Fibroblast of skin of back (primary cell): ENCODE measurements at places on chromosomes 2 and 18.

- DNase-seq = no peak
These were observed 78.7 kb downstream of the MYOM1 start for GRCh38 chr18:3140986-3141639.

DNA sequence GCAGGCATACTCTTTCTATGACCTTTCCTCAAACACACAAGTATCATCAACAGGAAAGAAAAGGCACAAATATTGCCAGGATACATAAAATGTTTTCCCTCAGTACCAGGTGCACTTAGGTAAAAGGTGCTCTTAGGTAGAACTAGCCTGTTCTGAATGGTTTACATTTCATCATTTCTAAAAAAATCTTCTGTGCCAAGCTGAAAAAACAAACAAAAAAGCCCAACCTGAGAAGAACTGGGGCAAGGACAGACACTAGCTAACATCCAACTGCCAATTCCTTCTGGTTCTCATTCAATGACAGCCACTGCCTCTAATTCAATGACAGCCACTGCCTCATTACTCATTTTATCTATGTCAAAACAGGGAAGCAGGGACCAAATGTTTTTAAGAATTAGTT, 68.5 kb downstream of the SPIRE1 start:
- no peak for DNase-seq

DNA sequence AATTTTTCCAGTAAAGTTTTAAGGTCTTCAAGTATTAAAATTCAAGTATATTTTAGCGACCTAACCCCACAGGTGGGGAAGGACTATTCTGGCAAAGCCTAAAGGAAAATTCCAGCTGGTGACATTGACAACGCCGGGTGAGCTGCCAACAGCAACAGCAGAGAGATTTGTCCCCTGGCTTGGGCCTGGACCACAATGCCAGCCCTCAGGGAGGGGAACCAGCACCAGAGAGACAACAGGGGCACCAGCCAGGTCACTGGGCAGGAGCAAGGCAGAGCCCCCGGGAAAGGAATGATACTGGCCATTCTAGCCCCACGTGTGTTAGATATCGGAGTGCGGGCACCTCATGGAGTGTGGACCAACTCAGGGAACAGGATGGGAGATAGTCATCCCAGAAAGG, 95.7 kb downstream of the ARMC9 start:
- DNase-seq = no peak

DNA sequence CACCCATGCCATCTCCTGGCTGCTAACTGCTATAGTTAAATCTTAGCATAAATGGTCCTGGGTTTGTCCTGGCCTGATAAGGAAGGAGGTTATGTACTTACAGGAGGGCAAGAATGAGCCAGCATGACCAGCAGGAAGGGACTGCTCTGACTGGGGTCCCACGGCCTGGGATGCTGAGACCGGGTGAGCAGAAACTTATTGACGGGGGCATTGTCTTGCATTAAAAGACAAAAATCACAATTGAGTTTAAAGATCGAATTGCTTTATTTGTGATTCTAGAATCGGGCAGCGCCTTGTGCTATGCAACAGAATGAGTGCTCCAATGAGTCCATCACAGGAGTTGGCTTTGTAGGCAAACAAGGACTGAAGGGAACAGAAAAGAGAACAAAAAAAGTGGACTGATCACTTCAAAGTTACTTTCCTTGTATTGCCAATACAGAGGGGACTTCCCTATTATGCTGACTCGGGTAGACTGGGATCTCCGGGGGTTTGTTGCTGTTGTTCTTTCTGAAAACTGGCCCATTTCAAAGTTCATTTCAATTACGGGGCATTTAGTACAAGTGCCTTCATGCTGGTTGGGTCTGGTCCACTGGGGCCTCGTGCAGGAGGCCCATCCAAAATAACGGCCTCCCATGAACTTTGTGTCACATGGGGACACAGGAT, 87.1 kb upstream of the SLC66A3 start:
- no peak for DNase-seq

DNA sequence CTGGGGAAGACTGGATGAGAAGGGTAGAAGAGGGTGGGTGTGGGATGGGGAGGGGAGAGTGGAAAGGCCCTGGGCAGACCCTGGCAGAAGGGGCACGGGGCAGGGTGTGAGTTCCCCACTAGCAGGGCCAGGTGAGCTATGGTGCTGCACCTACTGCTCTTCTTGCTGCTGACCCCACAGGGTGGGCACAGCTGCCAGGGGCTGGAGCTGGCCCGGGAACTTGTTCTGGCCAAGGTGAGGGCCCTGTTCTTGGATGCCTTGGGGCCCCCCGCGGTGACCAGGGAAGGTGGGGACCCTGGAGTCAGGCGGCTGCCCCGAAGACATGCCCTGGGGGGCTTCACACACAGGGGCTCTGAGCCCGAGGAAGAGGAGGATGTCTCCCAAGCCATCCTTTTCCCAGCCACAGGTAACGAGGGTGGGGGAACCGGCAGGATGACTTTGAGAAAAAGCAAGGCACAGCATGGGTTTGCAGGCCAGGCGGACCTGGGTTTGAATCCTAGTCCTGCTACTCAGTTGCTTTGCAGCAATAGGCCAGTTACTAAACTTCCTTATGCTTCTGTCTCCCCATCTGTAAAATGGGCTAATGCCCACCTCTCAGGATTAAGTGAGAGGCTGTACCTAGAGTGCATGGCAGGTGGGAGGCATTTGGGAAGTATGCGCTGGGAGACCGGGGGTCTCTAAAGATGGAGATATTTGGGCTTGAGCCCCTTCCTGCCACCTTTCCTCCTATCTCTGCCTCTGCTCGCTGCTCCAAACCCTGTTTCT, at the start of gene INHA:
Gene INHA, plus strand, starts transcription at position 74 of the 765 bp plus-strand sequence. Its CDS starts 65 bp downstream, at position 139.
- DNase-seq = no peak

GRCh38 chr18:32919799-32920198, 147.0 kb upstream of the KLHL14 start:
- DNase-seq = peak; percentile 20

GRCh38 chr18:731185-731584, 18.8 kb upstream of the ENOSF1 start:
- DNase-seq = no peak

DNA sequence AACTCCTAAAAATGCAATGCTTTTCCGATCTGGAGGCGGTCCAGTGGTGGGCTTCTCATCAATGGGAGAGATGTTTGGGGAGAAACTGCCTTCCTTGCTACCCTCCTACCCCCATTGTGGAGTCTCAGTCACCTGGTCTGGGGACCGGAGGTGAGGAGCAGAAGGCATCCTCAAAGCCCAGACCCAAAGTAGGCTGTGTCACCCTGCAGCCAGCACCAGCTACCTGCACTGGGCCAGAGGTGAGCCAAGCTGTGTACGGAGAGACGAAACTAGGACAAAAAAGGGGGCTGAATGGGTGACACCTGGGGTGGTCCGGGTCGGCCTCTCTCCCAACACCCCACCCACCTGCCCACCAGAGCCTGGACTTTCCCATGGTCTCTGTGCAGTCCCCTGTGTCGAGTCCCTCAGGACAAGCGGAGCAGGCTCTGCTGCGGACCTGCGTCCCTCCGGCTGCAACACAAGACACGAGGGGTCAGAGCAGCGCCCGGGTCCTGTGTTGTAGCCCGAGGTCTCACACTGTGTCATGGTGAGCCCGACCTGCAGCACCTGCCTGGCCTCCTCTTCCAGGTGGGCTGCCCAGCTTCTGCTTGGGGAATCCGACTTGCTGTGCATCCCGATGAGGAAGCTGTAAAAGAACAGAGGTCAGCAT, 68.0 kb upstream of the RMP24 start:
- DNase-seq = no peak

DNA sequence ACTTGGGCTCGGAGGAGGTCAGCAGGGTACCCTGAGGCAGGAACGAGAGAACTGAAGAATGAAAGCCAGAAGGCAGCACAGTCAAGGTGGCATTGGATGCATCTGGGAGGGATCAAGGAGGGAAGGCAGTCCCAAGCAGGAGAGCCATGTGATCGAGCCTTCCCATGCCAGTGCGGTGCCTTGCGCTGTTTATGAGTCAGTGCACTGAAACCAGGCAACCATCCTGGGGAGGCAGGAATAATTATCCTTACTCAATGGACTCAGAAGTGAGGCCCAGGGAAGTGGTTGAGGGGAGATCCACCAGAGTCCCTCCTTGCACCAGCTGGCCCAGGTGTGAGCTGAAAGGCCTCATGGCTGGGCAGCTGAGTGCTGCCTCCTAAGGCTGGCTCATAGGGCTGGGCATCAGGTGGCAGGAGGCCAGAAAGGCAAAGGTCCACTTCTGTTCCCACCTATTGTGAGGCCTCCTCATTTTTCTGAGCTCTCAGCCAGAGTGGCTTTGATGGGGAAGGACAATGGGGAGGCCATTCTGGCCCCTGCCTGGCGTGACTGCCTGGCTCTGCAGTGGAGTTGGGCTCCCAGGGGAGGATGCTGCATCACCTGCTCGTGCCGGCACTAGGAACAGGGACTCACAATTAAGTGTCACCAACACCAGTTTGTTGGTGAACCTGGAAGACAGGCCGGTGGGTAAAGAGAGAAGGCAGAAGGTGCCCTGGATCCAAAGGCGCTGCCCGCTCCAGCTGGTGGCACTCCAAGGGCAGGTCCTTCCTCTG, 82.3 kb downstream of the TFCP2L1 start:
- no peak for DNase-seq

GRCh38 chr2:135636982-135637381, 104.7 kb upstream of the UBXN4 start:
- DNase-seq = no peak

DNA sequence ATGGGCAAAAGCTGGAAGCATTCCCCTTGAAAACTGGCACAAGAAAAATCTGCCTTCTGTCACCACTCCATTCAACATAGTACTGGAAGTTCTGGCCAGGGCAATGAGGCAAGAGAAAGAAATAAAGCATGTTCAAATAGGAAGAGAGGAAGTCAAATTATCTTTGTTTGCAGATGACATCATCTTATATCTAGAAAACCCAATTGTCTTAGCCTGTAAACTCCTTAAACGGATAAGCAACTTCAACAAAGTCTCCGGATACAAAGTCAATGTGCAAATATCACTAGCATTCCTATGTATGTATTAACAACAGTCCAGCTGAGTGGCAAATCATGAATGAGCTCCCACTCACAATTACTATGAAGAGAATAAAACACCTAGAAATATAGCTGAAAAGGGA, 1579.3 kb downstream of the SUCLG1 start:
- DNase-seq = no peak

DNA sequence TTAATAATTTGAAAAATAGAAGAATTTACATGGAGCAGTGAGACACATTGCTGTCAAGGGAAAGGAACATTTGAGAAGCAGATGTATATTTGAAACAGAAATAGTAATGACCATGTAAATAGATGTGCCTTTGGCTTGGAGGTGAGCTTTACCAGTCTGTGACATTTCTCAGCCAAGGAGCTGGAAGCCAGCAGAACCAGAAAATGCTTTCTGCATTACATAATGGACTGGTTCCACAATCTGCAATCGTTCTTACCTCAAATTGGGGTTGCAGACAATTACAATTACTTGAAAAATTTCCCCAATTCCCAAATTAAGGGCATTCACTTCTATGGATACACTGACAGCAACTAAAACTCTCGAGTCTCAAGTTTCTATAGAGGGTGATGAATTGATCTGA, 59.7 kb downstream of the HNMT start:
- no peak for DNase-seq

GRCh38 chr2:66862885-66863650, 428.1 kb downstream of the MEIS1 start:
- DNase-seq = peak; percentile 87

DNA sequence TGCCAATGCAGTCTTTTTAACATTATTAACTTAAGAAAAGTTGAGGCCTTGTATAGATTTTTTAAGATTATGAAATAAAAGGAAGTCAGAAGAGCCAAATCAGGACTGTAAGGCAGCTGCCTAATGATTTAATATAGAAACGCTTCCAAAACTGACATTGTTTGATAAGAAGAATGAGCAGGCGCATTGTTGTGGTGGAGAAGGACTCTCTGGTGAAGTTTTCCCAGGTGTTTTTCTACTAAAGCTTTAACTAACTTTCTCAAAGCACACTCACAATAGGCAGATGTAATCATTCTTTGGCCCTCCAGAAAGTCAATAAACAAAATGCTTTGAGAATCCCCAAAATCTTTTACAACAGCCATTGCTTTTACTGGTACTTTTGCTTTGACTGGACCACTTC, 288.6 kb upstream of the FIGN start:
- DNase-seq = no peak

DNA sequence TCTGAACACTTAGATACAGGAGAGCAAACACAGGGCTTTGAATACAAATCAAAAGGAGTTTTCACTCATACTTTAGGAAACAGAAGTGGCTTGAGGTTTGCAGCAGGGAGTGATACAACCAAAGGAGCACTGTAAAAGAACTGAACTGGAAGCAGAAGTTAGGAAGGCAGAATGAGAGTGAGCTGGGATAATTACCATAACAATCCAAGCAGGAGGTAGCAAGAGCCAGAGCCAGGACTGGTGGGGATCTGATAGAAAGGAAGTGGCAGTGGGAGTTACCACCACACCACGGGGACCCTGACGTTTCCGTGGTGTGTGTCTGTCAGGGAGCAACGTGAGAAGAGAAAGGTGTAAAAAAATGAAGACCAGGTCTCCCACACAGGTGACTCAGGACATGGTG, 81.3 kb upstream of the EPB41L3 start:
- DNase-seq = no peak

DNA sequence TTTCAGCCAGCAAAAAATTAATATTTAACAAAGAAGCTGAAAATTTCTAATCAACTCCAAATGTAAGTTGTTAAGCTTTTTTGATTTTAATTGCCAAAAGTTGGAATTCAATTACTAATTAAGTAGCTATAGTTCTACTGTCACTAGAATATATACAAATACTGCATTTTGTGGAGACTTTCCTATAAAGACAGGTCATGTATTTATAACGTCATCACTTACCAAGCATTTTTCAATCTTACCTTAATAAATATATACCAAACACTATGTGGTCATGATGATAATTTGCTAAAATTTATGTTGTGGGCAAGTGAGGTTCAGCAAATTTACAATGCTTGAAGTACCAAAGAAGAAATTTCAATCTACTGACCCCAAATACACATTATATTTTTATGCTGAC, 24.2 kb upstream of the TMEFF2 start:
- no peak for DNase-seq

- no peak for DNase-seq
These were observed 86.3 kb downstream of the MDH1 start for GRCh38 chr2:63675026-63675425.

DNA sequence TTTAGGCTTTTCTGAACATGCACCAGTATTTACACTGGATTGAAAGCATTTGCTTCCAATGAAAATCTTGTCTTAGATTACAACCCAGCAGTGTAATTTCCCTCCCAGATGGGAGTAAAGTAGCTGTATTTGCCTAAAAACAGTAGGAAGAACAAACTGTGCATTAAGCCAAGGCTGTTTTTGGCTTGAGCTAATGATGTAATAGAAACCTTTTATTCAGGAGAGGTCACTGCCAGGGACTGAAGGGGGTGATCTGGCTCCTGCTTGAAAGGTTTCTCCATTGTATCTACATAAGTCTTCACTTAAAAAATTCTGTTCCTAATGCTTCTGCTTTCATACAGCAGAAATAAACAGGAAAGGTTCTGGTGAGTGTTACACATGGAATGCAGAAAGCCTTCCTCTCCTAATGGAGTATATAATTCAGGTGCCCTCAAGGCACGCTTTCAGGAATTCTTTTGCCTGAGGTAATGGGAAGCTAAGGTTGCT, 74.4 kb downstream of the MEIS1 start:
- no peak for DNase-seq
